ENCODE measurements at places on chromosomes 6 and 20.

DNA sequence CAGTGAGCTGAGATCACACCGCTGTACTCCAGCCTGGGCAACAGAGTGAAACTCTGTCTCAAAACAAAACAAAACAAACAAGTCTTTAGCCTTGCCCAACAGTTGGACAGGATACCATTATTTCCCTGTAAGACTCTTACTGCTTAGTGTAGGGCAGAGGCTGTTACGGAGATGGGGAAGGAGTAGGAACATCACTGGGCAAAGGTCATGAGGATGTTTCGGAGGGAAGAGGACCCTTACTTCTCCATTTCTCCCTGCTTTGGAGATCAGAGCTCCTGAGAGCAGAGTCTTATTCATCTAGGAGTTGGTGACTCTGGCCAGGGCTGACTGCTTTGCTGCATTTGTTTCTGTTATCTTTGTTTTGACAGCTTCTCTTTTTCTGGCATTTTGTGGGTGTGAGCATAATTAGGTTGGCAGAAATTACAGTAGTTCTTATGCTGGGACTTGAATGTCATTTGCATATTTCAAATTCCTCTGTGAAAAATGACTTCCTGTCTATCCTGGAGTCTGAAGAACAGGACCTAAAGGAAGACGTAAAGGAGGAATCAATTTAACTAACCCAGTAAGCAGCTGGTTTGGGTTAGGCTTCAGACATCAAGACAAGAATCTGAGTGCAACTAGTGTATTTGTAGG is 89.0 kb downstream of the CDS2 start:
- no peak for DNase-seq

DNA sequence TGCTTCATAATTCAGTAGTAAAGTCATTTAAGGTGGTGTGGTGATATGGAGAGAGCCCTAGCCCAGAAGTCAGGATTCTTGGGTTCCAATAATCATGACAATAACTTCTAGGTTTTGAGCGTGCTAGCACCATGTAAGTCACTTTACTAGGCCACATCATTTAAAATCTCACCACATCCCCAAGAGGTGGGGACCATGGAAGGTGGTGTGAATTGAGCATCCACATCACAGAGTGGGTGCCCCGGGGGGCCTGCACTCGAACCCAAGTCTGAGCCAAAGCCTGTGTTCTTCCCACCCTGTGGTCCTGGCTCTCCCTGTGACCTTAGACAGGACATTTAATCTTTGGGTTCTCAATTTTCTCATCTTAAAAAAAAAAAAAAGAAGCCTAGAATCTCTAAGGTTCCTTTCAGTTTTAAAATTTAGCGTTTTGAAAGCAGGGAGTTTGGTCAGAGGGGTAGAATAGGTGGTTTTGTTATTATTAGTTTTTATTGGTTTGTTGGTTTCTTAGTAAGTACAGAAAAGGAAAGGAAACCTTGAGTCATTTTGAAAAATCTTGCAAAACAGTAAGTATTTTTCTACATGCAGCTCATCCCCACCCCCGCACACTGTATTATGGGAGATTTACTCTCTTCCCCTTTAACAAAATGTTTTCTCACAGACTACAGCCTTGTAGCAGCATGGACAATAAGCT is 26.4 kb downstream of the ARMC2 start:
- DNase-seq = no peak

DNA sequence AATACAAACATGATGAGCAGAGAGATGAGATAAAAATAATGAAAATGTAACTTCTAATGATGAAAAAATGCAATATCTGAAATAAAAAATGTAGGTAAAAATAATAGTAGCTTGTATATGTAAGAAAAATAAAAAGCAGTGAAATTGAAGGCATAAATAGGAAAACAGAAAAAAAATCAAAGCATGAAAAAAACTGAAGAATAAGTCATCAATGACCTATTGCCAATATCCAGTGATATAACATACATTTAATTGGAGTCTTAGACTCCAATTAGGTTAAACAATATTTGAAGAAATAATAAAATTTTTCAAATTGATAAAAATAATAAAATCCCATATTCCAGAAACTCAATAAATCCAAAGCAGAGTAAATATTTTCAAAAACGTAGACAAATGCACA is 114.0 kb upstream of the HDGFL1 start:
- no peak for DNase-seq

- no peak for DNase-seq
Measured at GRCh38 chr6:97427648-97428047, 144.6 kb upstream of the MMS22L start.

DNA sequence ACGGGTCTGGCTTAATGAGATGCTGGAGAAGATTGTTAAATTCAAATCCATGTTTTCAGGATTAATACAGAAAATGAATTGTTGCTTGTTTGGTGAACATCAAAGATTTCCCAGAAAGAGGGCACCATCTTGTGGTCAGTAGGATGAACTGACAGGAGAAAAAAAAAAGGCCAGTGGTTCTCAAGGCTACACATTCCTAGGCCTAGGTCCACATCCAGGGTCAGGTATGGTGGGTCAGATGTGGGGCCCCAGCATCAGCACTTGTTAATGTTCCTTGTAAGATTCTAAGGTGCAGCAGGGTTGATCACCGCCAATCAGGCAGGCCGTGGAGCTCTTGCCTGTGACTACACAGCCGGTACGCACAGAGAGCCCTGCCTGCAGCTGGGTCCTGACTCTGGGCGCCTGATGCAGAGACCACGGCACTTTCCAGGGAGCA is 34.0 kb upstream of the FOXO3 start:
- no peak for DNase-seq
